ENCODE measurements at places on chromosomes 7 and 10.

DNA sequence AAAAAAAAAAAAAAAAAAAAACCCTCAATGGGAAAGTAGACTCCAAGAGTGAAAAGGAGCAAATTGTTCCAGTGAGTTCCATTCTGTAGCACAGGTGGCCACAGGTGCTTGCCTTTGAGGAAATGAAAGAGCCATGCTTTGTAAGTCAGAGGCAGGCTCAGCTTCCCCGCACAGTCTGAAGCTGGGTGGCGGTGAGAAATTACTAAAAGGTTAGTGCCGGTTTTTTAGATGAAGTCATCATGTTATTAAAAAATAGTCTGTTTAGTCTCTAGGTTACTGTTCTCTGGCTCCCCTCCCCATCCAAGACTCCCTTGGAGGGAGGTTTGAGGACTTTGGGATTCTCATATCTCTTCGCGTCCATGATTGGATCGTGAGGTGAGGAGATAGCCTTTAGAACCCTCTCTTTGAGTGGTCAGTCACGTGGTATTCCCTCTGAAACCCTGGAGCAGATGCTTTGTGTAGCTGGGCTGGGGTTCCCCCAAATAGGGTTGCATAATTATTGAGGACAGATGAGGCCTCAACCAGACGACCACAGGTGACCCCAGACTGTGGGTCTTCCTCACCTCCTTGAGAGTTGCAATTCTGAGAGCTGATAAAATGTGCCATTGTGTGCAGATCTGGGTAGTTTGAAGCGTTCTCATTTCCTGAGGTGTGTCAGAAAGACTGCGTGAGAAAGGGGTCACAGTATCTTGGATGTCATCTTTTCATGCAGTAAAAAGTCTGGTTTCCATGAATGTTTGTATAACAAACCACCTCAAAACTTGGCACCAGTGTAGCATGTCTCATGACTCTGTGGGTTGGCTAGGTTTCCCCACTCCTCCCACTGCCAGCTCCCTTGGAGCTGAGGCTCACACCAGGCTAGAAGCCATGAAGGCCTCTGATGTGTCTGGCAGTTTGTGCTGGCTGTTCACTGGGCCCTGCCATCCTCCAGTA lies 27.1 kb downstream of the OGDH start:
- DNase-seq: no peak

GRCh38 chr7:45873355-45873754 lies 473 bp upstream of the CCDC201 start:
- DNase-seq: no peak

GRCh38 chr7:103990991-103991390 lies 1.5 kb upstream of the RELN start:
- no peak for DNase-seq

DNA sequence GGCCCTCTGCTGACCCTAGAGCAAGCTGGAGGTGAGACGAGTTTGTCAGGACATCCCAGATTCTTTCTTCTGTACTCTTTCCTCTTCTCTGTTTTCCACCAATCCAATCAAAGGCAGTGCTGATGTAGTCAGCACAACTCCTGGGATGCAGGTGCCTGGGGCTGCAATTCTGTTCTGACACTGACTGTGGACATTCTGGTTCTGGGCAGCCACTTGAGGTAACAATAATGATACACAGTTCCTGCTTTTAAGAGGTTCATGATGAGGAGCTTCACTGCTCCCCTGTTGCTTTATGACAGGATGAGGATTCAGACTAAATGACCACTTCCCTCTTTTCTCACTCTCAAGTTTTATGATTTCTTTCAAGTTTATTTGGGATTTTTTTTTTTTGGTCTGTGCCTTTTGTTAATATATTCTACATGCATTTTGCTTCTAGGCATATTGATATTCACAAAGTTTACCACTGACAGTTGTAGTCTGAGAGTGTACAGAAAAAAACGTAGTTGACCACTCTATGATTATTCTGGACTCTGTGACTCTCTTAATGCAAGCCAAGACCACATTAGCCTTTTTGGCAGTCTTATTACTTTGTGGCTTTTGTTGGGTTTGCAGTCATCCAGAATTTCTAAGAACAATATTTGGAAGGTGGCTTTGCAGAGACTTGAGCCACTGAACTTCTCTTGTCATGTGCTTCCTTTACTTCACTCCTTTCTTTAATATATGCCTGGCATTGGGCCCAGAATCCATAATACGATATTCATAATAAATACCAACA lies 247.6 kb downstream of the AUTS2 start:
- no peak for DNase-seq

GRCh38 chr10:47359101-47359500 lies 10.9 kb downstream of the RBP3 start:
- DNase-seq: no peak

GRCh38 chr7:158683541-158683940 lies 21.1 kb downstream of the NCAPG2 start:
- no peak for DNase-seq

- DNase-seq: no peak
These were observed 2.0 kb downstream of the JCAD start for GRCh38 chr10:30057421-30057841.

DNA sequence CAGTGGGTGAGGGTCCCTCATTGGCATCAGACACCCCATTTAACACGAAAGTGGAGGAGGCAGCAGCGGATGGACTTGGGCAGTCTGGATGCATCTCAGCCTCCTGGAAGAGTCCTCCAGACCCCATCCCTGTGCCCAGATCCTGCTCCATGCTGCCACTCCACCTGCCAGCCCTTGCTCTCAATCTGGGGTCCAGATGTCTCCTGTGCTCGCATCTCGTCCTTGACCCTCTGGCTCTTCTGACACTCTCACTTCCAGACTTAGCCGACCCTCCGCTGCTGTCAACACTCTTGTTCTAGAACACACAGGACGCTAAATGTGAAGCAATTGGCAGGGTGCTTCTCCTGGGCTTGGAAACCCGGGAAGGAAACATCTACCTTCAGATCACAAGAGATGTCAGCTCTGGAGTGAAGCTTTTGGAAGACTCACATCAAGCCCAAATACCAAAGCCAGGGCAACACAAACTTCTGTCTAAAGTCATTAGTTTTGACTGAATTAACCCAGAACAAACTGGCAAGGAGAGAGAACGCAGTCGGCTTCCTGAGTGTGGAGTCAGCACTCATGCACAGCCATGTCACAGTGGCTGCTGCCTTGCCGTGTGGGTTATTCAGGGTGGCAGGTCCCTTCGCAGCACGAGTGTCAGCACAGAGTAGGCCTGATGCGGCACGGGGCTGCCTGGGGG lies 379.1 kb downstream of the TCERG1L start:
- no peak for DNase-seq

DNA sequence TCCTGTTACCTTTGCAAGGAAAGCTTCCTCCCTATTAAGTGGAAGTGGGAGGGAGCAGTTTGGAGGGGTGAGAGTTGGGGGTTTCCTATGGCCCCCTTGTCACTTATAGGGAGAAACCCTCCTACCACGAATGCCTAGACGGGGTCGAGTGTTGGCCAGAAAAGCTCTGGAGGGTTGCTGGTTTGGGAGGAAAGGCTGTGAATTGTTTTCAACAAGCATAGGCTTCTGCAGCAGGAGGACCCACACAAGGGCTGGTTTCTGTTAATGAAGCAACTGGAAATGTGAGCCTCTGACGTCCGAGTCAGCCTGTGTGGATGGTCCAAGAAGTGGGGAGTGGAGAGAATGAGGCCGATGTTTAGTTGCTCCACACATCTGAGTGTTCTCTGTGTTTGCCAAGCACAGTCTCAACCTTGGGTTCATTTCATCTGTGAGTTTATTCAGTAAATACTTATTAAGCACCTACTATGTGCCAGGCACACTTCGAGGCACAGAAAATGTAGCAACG lies 37.3 kb upstream of the LEP start:
- DNase-seq: no peak

DNA sequence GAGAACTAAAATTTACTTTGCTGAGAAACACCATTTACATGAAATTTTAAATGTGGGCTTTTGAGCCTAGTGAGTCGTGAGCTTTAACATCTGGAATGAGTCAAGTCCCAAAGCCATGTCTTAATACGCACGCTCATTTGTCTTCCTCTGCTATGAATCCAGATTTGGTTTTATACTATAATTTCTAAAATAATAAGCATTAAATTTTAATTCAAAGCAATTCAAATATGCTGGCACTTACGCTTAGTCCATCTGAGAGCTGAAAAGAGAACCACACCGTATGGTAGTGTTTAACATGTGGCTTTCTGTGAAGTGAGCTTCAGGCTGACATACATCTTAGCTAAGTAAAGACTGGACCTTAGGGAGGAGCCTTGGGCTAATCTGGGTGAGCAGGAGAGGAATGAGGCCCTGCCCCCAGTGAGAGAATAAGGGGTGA lies 52.2 kb downstream of the CUBN start:
- no peak for DNase-seq

GRCh38 chr7:25478925-25479324 lies 250.6 kb upstream of the NPVF start:
- no peak for DNase-seq

- no peak for DNase-seq
These were observed 6.9 kb downstream of the CISD1 start for GRCh38 chr10:58275908-58276307.

DNA sequence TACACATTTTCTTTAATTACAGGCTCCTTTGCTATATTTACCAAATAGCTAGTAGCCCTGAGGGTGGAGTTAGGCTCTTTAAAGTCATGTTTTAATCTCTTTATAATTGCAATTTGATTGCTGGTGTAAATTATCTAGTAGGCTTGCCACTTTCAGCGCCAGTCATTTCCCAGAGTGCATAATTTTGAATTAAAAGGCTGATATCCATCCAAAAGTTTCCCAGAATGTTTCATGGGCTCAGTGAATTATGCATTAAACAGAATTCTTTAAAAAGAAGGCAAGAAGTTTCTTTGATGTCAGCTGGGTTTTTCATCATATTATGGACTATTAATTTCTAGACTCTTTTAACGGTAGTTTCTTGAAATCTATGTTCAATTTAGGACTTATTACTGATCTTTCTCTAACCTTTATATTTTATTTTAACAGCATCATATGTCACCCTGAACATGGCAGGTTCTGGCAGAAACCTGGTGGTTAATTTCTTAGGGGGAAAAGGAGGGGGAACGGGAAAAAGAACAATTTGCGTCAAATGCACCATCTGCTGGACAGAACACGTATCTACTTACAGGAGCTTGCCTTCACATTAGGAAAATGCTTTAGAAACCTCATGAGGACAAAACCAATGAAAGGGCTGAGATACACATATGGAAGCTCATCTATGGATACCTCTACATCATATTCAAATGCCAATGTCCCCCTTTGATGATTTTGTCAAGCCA lies 171.1 kb downstream of the GRM3 start:
- no peak for DNase-seq
